Hair follicle dermal papilla cell (primary cell): ENCODE measurements at places on chromosomes 12 and 14. TPM values are rescaled to one million over a fixed set of nuclear protein-coding genes. Genes with fewer than 3 reads are reported as not detected.

PARP2 gene
- total RNA-seq = 4.6 and 7.6 TPM in 2 replicates

GTF2A1 gene
- 42.5 and 44.9 TPM in 2 replicates for total RNA-seq

TRIM9 gene
- 0.97 and 1.8 TPM in 2 replicates for total RNA-seq

ISM2 gene
- total RNA-seq = not detected in 2 replicates

KRT85 gene
- not detected in 2 replicates for total RNA-seq

DEPDC4 gene
- 0.49 TPM in 2 replicates for total RNA-seq

AMDHD1 gene
- under 0.01 TPM in 1 of 2 replicates, not detected in the other for total RNA-seq

OTX2 gene
- not detected in 2 replicates for total RNA-seq

KIF26A gene
- 0.24 and 1.5 TPM in 2 replicates for total RNA-seq

CD4 gene
- total RNA-seq = 1.7 and 3.2 TPM in 2 replicates

JPH4 gene
- not detected in 2 replicates for total RNA-seq

AQP6 gene
- total RNA-seq = not detected in 2 replicates

KCNMB4 gene
- 2.6 and 2.8 TPM in 2 replicates for total RNA-seq

SOX5 gene
- 0.49 and 0.97 TPM in 2 replicates for total RNA-seq

KRT73 gene
- not detected in 2 replicates for total RNA-seq

SMAGP gene
- 31.5 TPM in 2 replicates for total RNA-seq

POTEM gene
- not detected in 2 replicates for total RNA-seq

KRT8 gene
- 0.61 and 0.65 TPM in 2 replicates for total RNA-seq

NDRG2 gene
- total RNA-seq = 0.81 and 1.5 TPM in 2 replicates

CLEC4D gene
- not detected in 2 replicates for total RNA-seq

C12orf54 gene
- total RNA-seq = not detected in 2 replicates

CD69 gene
- not detected in 2 replicates for total RNA-seq

NELL2 gene
- total RNA-seq = 0.36 TPM in 1 of 2 replicates, not detected in the other

OASL gene
- total RNA-seq = 0.12 and 0.49 TPM in 2 replicates

SERPINA5 gene
- not detected in 2 replicates for total RNA-seq

ERG28 gene
- 6.7 and 9.7 TPM in 2 replicates for total RNA-seq

PPFIBP1 gene
- 70.1 and 83.6 TPM in 2 replicates for total RNA-seq

CLEC14A gene
- 7.7 and 15.3 TPM in 2 replicates for total RNA-seq

CFAP54 gene
- total RNA-seq = 2.4 and 3.4 TPM in 2 replicates

NUDT14 gene
- total RNA-seq = 8.5 and 8.6 TPM in 2 replicates
